Motor neuron (in vitro differentiated cells): ENCODE measurements at places on chromosomes 4 and X. TPM values are rescaled to one million over a fixed set of nuclear protein-coding genes. Genes with fewer than 3 reads are reported as not detected.

- ATAC-seq, result no peak
Observed at GRCh38 chr4:62531731-62532130, 1331.6 kb downstream of the ADGRL3 start.

Gene CABS1
- total RNA-seq, result not detected in 2 replicates

Gene NPY5R
- 0.27 TPM in 1 of 2 replicates, not detected in the other for total RNA-seq

DNA sequence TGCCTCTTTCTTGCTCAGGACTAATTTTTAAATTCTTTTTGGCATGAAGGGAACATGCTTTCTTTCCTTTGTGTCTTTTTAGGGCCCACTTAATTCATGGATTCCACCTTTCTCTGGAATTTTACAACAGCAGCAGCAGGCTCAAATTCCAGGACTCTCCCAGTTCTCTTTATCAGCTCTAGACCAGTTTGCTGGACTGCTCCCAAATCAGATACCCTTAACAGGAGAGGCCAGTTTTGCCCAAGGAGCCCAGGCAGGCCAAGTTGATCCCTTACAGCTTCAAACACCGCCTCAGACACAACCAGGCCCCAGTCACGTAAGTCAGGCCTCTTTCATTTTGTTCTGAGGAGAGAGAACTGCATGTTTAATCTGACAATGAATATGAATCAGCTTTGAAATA lies 2.3 kb downstream of the ODAM start:
- ATAC-seq, result no peak

GRCh38 chr4:38967260-38968095 lies 64.7 kb downstream of the TMEM156 start:
- ATAC-seq, result peak; percentile 97

- no peak for ATAC-seq
Observed at GRCh38 chr4:115780835-115781234, 667.4 kb upstream of the NDST4 start.

GRCh38 chrX:22025751-22026150 lies 6.4 kb upstream of the PHEX start:
- no peak for ATAC-seq

GRCh38 chrX:116417968-116418367 lies 18.4 kb upstream of the SLC6A14 start:
- ATAC-seq, result no peak

Gene PPID
- total RNA-seq, result 59.4 and 63.8 TPM in 2 replicates
